ENCODE measurements at places on chromosomes 12 and 14.

GRCh38 chr12:2263901-2264300, 211.1 kb downstream of the CACNA1C start:
- DNase-seq: no peak

- DNase-seq: peak; percentile 17
Observed at GRCh38 chr14:35821564-35822411, 4.3 kb upstream of the BRMS1L start.

DNA sequence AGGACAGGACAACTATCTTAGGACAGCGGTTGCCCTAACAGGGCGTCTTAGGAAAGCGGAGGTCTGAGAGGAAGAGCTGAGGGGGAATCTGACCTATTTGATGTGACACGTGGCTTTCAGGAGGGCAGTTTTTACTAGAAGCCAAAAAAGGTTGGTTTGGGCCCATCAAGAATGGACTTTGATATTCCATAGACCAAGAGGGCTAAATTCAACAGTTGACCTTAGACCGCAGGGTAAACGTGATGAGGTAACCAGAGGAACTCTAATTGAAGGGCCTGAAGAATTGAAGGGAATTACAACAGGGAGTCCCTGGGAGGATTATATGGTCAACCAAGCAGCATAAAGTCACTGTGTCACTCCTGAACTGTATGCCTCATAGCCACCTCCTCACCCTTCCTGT, 11.5 kb downstream of the C1S start:
- no peak for DNase-seq

- no peak for DNase-seq
Observed at GRCh38 chr12:109752117-109753053, 38.8 kb downstream of the FAM222A start.

GRCh38 chr12:105640761-105641160, 310.3 kb downstream of the C12orf75 start:
- no peak for DNase-seq
